ENCODE measurements at places on chromosomes 5 and 9.

- no peak for DNase-seq
These were observed 37.2 kb upstream of the GABRP start for GRCh38 chr5:170746075-170746960.

- no peak for DNase-seq
These were observed 160.6 kb downstream of the PPP2R2B start for GRCh38 chr5:146717951-146718350.

- no peak for DNase-seq
These were observed 31.4 kb downstream of the XPA start for GRCh38 chr9:97665742-97666141.

GRCh38 chr9:93130861-93131481 lies 3.1 kb downstream of the NINJ1 start:
- no peak for DNase-seq

GRCh38 chr9:113886026-113886369 lies 9.9 kb downstream of the ZNF618 start:
- no peak for DNase-seq

Measured in stimulated activated CD4-positive, alpha-beta T cell treated with anti-CD3 and anti-CD28 coated beads, Interleukin-4, amount 100 ng/mL, for 4 hours (primary cell).